Nucleus accumbens (tissue), 56 donors: ENCODE measurements at places on chromosomes 4 and X.

- DNase-seq: no peak
These were observed 58.7 kb downstream of the CCKAR start for GRCh38 chr4:26431461-26432180.

- no peak for DNase-seq
These were observed 349.0 kb upstream of the TRAM1L1 start for GRCh38 chr4:117434424-117434823.

- no peak for DNase-seq
These were observed 264.0 kb downstream of the MID1IP1 start for GRCh38 chrX:39065051-39065871.

GRCh38 chr4:99670409-99671073 lies 12.9 kb upstream of the C4orf54 start:
- no peak for DNase-seq

DNA sequence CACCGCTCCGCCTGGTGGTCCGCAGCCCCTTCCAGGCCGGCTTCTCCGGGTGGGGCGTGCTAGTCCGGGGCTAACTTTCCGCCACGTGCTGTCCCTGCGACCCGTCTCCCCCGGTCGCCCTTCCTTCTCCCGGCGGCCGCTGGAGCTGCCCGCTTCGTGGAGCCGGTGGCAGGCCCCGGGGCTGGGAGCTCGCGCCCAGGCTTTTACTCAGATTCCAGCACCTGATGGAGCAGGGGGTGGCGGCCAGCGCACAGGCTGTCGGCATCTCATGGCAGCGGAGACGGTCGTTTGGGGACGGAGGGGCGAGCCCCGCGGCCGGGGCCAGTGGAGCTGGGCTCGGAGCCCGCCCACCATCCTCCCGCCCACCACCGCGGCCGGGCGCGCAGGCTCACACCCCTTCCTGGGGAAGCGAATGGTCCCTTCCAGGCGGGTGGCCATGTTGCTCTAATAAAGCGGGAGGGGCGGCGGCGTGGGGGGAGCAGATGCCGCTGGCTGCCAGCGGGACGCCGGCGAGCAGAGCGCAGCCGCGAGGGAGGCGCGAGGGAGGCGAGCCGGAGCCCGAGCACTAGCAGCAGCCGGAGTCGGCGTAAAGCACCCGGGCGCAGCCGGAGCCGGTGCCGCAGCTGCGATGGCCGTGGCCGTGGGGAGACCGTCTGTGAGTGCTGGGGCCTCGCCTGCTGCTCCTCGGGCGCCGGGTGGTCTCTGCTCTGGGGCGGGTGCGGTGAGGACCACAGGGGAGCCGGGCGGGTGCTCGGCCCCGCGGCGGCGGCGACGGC lies at the start of gene SEPTIN11:
TSS of gene SEPTIN11 (plus strand) at position 477 of the 776 bp plus-strand sequence. CDS start at position 629, 152 bp downstream.
- peak; percentile 88 for DNase-seq

DNA sequence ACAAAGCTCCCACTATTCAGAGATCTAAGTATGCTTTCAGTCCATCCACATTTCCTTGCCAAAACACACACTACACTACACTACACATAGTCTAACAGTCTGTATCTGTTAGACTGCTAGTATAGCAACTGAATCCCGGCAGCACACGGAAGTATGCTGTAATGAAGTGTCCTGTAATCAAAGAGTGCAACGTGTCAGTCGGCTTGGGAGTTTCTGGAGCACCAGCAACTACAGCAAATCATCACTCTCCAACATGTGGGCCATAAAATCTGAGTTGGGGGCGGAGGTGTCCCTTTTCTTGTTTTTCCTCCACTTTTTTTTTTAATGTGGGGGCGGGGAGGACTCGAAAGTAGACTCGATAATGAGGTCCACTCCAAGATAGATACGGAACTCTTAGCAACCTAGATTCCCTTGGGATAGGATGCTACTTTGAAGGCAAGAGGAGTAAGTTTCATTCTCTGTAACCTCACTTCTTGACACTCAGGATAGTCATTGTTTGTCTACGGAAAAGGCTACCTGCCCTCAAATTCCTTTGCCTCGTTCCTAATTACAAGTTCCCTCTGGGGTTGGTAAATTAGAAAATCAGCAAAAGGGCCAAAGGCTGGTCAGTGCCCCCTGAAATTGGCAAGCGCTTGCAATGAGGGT lies 722 bp downstream of the SLC10A7 start:
- DNase-seq: no peak

- no peak for DNase-seq
These were observed 216.3 kb downstream of the NLGN4X start for GRCh38 chrX:6012357-6012756.

DNA sequence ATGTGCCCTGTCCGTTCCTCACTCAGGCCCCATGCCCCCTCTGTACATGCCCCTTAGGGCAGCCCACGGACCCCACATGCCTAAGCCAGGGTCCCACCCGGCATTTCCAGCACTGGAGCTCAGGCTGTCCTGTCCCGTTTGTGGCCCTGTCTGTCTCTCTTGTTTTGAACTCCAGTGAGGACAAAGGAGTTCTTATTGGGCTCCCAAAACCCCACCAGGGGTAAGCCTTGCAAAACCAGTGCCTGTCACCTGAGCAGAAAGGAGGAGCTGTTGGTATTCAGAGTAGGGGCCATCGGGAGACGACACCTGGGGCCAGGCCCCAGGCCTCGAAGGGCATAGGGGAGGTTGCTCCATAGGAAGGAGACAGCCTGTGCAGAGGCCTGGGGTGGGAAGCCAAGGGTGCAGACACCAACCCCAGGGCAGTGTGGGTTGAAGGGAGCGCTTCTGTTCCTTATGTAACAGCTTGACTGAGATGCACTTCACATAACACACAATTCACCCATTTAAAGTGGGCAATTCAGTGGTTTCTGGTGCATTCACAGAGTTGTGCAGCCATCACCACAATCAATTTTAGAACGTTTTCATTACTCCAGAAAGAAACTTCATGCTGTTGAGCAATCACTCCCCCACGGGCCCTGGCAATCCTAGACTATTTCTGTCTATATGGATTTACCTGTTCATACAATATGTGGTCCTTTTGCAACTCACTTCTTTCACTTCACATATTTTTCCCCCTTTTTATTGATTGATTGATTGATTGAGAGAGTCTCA lies 31.7 kb downstream of the MAN2B2 start:
- no peak for DNase-seq

DNA sequence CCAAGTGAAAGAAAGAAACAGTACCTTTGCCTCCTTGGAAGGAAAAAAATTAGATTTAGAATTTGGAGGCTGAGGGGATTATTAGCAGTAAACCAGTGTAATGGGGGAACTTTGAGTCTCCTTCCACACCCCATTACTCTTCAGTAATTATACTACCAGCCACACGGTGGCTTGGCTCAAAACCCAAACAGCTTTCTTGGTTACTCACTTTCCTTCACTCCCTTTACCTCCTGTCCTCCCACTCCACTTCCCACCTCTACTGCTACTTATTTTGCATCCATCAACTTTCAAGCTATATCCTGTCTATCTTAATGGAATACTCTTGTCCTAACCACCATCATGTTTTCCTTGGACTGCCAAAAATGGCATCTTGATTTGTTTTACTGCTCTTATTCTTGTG lies 310.6 kb upstream of the AADAT start:
- no peak for DNase-seq

- no peak for DNase-seq
These were observed 312.5 kb downstream of the ZIC3 start for GRCh38 chrX:137878401-137878800.

DNA sequence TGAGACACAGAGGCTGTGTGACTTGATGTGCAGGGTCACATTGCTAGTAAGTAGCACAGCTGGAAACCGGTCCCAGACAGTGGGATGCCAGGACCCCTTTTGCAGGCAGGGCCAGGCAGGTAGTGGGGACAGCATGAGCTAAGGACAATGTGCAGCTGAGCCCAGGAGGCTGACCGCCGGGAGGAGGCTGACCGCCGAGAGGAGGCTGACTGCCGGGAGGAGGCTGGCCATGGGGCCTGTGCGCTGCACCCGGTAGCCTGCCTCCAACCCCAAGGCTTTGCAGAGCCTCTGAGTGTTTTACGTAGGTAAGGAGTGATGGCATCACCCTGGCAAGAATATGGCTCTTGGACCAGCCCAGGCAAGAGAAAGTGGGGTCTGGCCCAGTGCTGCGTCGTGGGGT lies 58.9 kb downstream of the TBC1D14 start:
- no peak for DNase-seq

- no peak for DNase-seq
These were observed 497.3 kb upstream of the FRG1 start for GRCh38 chr4:189443341-189443740.

DNA sequence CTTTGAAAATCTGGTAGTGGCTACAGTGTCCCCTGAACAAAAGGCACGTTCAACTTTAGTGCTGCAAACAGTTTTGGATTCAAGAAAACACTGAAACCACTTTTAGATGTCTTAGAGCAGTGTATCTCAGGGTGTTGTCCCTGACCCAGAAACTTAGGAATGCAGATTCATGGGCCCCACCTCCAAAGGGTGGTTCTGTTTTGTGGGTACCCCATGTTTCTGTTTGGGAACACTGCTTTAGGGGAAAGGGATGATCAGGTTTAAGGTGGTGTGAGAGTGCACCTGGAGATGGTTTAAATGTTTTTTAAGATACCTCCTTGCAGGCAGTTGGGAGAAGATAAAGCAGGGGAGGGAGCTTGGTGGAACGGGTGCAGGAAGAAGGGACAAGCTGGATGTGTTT lies 55.6 kb downstream of the JADE1 start:
- DNase-seq: no peak

DNA sequence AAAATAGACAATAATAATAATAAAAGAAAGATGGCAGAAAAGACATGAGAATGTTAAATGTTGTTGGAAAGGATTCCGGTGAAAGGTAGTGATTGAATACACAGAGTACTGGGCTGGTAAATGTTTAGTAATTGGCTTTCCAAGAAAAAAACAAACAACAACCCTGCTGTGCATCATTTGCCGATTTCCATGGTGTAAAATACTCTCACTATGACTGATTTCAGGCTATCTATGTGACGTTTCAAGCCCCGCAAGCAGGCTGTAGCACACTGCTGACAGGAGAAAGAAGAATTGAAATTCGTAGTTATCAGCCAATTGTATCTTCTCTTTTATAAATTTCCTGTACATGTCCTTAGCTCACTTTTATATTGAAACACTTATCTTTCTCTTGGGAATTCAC lies 13.6 kb upstream of the SEPTIN6 start:
- DNase-seq: no peak

GRCh38 chr4:109015413-109015810 lies 252.6 kb upstream of the ETNPPL start:
- no peak for DNase-seq

- DNase-seq: no peak
These were observed 202.2 kb downstream of the TRIML1 start for GRCh38 chr4:188341428-188341827.

DNA sequence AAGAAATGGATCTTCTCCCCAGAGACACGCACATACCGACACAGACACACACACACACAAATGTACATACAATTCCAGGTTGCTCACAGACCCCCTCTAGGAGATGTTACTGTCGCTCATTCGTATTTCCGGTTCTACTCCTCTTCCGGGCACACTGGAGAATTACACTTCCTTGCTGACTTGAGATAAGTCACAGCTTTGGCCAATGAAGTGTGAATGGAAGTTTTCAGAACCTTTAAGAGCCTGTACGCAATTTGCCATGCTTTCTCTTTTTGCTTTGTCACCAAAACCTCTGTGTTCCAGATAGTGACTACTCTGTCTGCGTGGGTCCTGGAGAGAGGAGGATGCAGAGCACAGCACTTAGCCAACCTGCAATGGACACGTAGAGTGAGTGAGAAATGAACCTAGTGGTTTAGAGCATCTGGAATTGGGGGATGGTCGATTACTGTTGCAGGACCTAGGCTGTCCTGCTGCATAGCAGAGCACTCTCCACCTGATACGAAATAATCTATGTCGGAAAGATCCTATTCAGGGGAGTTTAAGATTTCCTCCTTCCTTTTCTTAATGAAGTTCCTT lies 239.5 kb upstream of the TET2 start:
- no peak for DNase-seq

DNA sequence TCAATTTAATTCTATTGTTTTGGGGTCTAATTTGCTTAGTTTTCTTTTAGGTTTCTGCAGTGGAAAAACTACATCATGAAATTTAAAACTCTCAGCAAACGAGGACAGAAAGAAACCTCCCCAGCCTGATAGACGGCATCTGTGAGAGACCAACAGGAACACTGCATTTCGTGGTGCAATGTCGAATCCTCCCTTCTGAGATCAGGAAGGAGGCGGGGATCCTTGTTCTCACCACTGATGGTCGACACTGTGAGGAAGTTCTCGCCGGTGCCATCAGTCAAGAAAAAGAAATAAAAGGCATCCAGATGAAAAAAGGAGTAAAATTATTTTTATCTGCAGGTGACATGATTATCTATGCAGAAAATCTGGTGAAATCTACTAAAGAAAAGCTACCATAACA lies 16.5 kb downstream of the GAK start:
- no peak for DNase-seq

- no peak for DNase-seq
These were observed 251.5 kb downstream of the RASL11B start for GRCh38 chr4:53113431-53114225.

DNA sequence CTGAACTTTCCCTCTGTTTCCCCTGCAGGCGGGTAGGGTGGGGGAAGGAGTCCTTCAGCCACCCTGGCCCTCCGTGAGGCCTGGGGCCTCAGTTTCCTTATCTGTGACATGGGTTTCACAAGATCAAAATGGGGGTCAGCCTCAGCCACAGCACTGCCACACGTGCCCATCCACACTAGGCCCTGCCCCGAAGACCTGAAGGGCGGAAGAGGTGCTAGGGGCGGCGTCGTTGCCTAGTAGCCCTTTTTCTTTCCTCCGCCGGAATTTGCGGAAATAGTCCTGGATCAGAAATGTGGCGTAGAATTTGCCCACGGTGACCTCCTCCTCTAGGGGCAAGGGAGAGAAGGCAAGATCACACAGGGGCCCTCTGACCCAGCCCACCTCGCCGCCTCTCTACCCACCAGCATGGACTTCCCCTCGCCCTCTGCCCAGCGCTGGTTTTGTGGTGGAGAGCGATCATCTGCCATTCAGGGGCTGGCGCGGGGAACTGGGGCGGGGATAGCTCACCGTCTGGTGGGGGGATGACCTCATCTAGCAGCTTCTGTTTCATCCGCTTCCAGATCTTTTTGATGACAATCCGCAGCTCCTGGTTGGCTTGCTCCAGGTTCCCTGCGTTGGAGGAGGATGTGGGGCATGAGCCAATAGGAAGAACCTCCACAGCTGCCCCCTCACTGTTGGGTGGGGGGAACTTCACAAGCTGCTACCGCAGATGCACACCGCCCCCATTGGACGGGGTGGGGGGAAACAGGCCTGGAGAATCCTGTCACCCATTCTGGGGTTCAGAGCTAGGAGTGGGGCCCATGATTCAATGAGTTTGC lies 9.7 kb upstream of the SYP start:
- peak; percentile 13 for DNase-seq

DNA sequence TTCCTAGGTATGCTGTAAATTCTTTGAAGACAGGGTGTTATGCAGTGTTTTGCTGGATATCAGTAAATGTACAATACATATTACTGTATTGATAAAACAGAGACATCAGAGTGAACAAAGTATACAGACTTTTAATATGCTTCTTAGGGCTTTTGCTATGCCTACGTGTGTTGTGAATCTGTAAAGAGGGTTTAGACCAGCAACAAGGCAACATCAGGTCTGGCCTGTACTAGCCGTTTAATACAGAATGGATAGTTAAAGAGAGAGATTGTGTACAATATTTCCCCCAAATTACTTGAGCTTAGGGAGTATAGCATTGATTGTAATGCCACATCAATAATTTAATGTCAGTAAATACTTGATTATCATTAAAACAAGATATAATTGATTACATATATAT lies 75.2 kb downstream of the PAQR3 start:
- no peak for DNase-seq

- no peak for DNase-seq
These were observed 24.4 kb downstream of the PLAC1 start for GRCh38 chrX:134633832-134634231.
